ENCODE measurements at places on chromosomes 7 and 10. TPM values are rescaled to one million over a fixed set of nuclear protein-coding genes. Genes with fewer than 3 reads are reported as not detected.

Gene ITPRIP
- 29.8 TPM for total RNA-seq

Gene SAP25
- 2.9 TPM for total RNA-seq

Gene PON2
- total RNA-seq = 140 TPM

Gene OR2A12
- total RNA-seq = not detected

Gene HMX2
- total RNA-seq = not detected

Gene ZNF107
- 4.6 TPM for total RNA-seq

Gene GCK
- total RNA-seq = not detected

Gene PCLO
- 2.0 TPM for total RNA-seq

Gene C10orf105
- not detected for total RNA-seq

Gene JAZF1
- 14.2 TPM for total RNA-seq

Gene SP4
- total RNA-seq = 4.4 TPM

Gene PAPOLB
- total RNA-seq = not detected

Gene TPST1
- 3.2 TPM for total RNA-seq

Gene HABP2
- total RNA-seq = not detected

Gene NPC1L1
- total RNA-seq = not detected

Gene INSYN2A
- 0.07 TPM for total RNA-seq

Gene AKR1D1
- not detected for total RNA-seq

Gene NSMCE4A
- total RNA-seq = 24.5 TPM

Gene GDF2
- total RNA-seq = not detected

Gene KIF11
- total RNA-seq = 21.3 TPM

Gene SLC29A4
- total RNA-seq = 0.96 TPM

Gene ARL5B
- 22.0 TPM for total RNA-seq

Gene PDLIM1
- 98.1 TPM for total RNA-seq

Gene SHTN1
- 39.2 TPM for total RNA-seq

Gene ITIH5
- not detected for total RNA-seq

All from MCF 10A (cell line).